SK-MEL-5 (cell line): ENCODE measurements at places on chromosomes 16 and 17. TPM values are rescaled to one million over a fixed set of nuclear protein-coding genes. Genes with fewer than 3 reads are reported as not detected.

- DNase-seq, result no peak
Observed at GRCh38 chr17:33124871-33125551, 133.4 kb downstream of the SPACA3 start.

- DNase-seq, result no peak
Observed at GRCh38 chr17:64017381-64017980, 3.0 kb downstream of the ICAM2 start.

GRCh38 chr16:67546091-67546501 lies 16.2 kb upstream of the CTCF start:
- no peak for DNase-seq

DNA sequence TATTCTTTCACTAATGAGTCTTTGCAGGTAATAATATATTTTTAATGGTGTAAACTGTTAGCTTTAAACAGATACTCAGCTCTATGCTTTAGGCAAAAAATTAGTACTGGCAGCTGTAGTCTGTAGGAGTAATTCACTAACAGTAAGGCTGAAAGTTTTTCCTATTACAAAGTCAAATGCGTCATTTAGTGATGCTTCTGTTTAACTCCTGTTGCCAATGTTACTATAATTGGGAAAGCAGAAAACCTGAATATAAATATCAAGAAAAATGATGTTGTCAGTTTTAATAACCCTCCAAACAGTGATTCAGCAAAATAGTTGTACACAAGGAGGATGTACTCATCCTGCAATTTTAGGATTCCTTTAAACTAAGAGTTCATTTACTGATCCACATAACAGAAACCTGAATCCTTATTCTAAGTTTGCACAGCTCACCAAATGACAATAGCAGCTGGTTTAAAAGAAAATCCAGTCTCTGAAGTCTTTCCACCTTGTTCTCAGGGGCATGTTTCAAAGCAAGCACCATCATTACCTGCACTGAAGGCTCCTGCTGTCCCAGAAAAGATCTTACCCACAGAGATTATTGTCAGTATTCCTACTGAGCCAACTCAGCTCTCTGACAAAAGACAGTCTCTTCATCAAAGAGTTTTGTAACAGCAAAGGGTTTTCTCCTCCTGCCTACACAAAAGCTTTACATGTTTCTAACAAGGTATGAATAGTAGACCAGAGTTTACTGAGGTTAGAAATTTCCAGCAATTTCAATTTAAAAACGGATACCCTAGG lies 4.2 kb downstream of the CDR2 start:
- DNase-seq, result no peak

C1QTNF1 gene
- total RNA-seq, result 15.7 and 15.8 TPM in 2 replicates
